Diencephalon (tissue), 1 donor: ENCODE measurements at places on chromosomes 7 and 10. TPM values are rescaled to one million over a fixed set of nuclear protein-coding genes. Genes with fewer than 3 reads are reported as not detected.

HTR7 gene
- total RNA-seq: 14.1 TPM

GRID2IP gene
- total RNA-seq: 2.1 TPM

AKR1C4 gene
- not detected for total RNA-seq

C10orf62 gene
- 0.23 TPM for total RNA-seq

TAS2R41 gene
- total RNA-seq: not detected

COL13A1 gene
- total RNA-seq: 1.8 TPM

GLCCI1 gene
- total RNA-seq: 75.4 TPM

MMRN2 gene
- total RNA-seq: 5.1 TPM

FRA10AC1 gene
- total RNA-seq: 20.8 TPM

NODAL gene
- 3.5 TPM for total RNA-seq

DLG5 gene
- 57.4 TPM for total RNA-seq

BAIAP2L1 gene
- 1.6 TPM for total RNA-seq

PDE1C gene
- total RNA-seq: 19.6 TPM

ABCA13 gene
- total RNA-seq: 0.92 TPM

PITRM1 gene
- total RNA-seq: 63.7 TPM

RGS10 gene
- 12.9 TPM for total RNA-seq

SPDYE1 gene
- not detected for total RNA-seq

PON1 gene
- total RNA-seq: 1.2 TPM

OPALIN gene
- not detected for total RNA-seq

MUC12 gene
- 0.23 TPM for total RNA-seq

AKR1E2 gene
- 74.0 TPM for total RNA-seq
